Posterior vena cava (tissue), 2 donors: ENCODE measurements at places on chromosomes 2 and 18. TPM values are rescaled to one million over a fixed set of nuclear protein-coding genes. Genes with fewer than 3 reads are reported as not detected.

- no peak for DNase-seq
These were observed 2.4 kb downstream of the POU3F3 start for GRCh38 chr2:104856086-104856972.

ACMSD gene
- total RNA-seq, result not detected

GRCh38 chr2:144471305-144472045 is 48.4 kb downstream of the ZEB2 start:
- DNase-seq, result no peak

GRCh38 chr2:233407771-233408181 is 53.5 kb downstream of the DGKD start:
- DNase-seq, result no peak

ITGB6 gene
- total RNA-seq, result not detected

DNA sequence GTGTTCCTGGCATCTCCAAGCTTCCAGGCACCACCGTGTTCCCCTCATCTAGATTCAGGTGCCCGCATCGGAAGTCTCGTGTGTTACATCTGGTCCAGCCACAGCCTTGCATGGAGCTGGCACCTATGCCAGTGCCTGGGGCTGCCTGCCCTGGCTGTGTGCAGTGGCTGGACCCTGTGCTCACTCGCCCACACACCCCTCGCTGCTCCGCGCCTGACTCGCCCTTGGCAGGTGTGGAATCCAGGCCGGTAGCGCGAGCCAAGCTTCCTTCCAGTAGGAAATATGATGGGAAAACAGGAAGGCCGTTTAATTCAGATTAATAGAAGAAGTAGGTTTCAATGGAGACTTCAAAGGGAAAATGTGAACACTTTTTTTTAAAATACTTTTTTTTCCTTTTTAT is 78.0 kb downstream of the PTPN4 start:
- DNase-seq, result no peak

PPM1G gene
- 41.6 TPM for total RNA-seq

GRCh38 chr2:43302961-43303494 is 76.6 kb upstream of the ZFP36L2 start:
- DNase-seq, result no peak

CCDC121 gene
- 4.3 TPM for total RNA-seq

- DNase-seq, result peak; percentile 50
These were observed 28.6 kb downstream of the PCBP1 start for GRCh38 chr2:70115646-70116442.

- no peak for DNase-seq
These were observed 79.3 kb downstream of the SDC1 start for GRCh38 chr2:20145497-20146193.

GTF2A1L gene
- total RNA-seq, result 7.4 TPM

- DNase-seq, result no peak
These were observed 31.3 kb upstream of the SLC25A52 start for GRCh38 chr18:31791817-31792579.

PROKR1 gene
- 0.05 TPM for total RNA-seq

DNA sequence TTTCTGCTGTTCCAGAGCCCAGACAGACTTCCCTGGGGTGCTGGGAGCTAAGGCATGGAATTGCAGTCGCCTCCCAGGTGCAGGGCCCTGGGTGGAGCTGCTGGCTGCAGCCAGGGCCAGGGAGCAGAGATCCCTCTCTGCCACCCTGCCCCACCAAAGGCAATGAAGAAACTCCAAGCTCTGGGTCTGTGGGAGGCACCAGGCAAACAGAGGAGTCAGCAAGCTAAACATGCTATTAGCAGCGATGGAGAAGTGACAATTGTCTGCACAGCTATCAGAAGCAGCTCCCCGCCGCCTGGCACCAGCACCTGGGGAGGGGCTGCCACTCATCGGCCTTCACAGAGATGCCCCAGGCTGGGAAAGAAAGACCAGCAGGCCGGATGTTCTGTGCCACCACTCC is 28.0 kb upstream of the COX5B start:
- DNase-seq, result no peak

C2orf78 gene
- total RNA-seq, result not detected

DNA sequence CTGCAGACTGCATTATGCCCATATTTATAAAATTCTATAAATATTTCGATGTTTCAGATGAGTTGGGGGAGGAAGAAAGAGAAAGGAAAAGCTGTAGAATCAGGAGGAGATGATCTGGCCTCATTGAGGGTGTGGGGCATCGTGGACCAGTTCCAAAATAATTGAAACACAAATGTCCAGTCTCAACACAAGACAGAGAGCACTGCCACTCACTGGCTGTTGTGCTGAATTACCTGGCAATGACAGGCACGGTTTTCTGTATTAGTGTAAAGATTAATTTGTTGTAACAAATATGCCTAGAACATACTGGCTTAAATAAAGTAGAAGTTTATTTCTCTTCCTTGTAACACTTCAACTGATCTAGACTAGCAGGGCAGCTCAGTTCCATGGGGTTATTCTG is 24.1 kb downstream of the POLE4 start:
- no peak for DNase-seq
